ENCODE measurements at places on chromosomes 13 and 19. TPM values are rescaled to one million over a fixed set of nuclear protein-coding genes. Genes with fewer than 3 reads are reported as not detected.
A peak's percentile ranks its signal among the peaks of the same experiment; 100 is the strongest.

The MIER2 gene
- total RNA-seq, result 21.8 TPM

The SELENOW gene
- 944 TPM for total RNA-seq

The RAB4B gene
- 16.9 TPM for total RNA-seq

The KCNN1 gene
- 0.19 TPM for total RNA-seq

The SIGLEC14 gene
- total RNA-seq, result 1.2 TPM

- DNase-seq, result no peak
These were observed 14.7 kb downstream of the TMPRSS9 start for GRCh38 chr19:2374808-2375207.

DNA sequence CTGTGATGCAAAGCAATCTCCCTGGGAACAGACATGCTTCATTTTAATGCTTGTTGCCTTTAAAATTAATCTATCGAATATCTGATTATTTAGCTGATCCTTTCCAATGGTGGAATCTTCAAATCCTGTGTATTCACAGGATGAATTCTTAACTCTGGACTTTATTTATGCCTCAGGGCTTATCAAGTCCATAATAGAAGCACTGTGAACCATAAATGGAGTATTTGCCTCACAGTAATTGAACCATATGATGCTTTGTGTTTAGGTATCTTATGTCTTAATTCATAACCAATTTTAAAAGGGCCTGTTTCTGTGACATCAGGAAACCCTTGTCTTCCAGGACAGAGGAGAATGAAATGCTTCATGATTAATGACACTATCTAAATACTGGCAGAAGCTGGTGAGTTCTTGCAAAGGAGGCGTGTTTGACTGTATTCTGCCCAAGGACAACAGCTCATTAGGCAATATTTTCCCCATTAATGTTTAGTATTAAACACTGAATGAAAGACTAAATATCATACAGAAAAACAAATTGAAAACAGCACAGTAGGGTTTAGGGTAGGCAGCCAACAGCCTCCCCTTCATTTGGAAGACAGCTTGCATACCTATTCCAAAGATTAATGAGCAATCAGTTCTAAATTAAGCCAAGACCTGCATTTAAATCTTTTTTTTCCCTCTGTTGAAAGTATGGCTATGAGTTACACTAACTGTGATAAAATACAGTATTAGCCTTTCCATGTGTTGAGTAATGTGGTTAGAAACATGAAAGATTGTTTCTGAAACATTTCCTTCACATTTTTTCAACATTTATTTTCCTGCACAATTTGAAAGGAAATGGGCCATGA lies 709.4 kb downstream of the PCDH9 start:
- no peak for DNase-seq

- peak; percentile 87 for DNase-seq
These were observed 57.3 kb downstream of the KLF2 start for GRCh38 chr19:16381756-16382401.

GRCh38 chr13:48411841-48412531 lies 927 bp downstream of the LPAR6 start:
- DNase-seq, result no peak

DNA sequence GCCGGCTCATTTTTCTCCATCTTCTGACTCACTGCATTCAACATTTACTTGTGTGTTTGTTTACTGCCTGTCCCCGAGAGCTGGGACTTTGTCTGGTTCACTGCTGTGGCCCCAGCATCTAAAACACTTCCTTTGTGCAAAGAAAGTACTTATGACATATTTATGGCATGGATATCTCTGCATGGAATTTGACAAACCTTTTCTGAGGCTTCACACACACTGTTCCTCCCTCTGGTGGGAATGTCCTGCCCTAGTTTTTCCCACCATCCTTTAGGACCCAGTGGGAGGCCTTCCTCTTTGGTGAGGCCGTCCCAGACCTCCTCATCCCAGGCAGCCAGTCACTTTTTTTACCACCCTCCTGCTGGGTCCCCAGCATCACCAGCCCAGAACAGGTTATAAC lies 1.4 kb upstream of the SRRM5 start:
- no peak for DNase-seq

GRCh38 chr13:113888701-113889330 lies 24.9 kb upstream of the GAS6 start:
- no peak for DNase-seq

- peak; percentile 62 for DNase-seq
These were observed at the start of gene CAPN12 for GRCh38 chr19:38744298-38744681. TSS of gene CAPN12 (minus strand) at chr19:38744474. CDS start at chr19:38744165, 309 bp downstream.

DNA sequence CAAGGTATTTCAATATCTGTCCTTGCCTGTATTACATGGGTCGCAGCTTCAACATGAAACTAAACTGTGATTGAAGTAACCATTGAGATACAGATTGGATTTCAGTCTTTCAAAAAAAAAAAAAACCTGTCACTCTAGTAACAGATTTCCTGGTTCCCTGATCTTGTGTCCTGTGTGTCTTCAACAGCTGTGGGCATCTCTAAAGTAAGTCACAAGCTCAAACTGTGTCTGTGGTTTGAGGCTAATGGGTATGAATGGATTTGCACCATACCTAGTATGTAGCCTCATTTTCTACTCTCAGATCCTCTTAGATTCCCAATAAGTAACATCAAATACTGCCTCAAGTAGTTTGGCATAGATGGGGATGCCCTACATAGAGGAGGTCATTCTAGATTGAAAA lies 300.1 kb downstream of the COG6 start:
- DNase-seq, result no peak

- DNase-seq, result no peak
These were observed 188.8 kb downstream of the KLF12 start for GRCh38 chr13:73945382-73945781.

DNA sequence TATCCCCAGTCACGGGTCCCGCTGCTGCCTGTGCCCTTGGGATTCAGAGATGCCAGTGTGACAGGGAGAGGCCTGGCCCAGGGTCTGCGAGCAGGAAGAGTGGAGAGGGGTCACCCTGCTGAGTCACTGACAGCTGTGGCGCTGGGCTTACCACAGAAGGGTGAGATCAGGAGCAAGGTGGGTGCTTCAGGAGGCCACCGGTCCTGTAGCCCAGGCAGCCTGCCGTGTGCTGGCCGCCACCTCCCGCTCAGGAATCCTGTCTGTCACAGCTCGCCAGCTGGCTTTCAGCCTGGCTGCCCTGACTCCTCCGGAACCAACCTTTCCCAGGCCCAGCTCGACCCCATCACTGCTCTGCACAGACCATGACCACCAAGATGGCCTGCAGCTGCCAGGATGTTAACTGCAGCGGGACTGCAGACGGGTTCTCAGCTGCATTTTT lies 25.3 kb downstream of the NAXD start:
- peak; percentile 75 for DNase-seq

DNA sequence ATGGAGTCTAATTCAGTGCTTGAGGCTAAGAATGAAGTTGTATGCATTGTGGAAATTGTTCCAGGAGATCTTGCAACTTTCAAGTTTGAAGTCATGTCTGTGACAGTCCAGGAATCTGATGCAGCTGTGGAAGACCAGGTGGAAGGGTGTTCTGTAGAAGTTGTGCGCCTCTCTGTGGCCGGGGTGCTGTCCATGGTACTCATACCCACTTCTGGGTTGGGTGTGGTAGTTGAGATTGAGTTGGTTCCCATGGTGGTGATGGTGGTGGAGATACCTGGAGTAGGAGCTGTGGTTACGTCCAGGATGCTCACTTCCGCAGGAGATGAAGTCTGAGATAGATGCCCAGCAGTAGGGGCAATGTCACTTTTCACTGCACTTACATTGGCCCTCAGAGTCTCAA lies 44.3 kb downstream of the MUC16 start:
- DNase-seq, result no peak
